Bone marrow (tissue), 2 donors: ENCODE measurements at places on chromosomes 7 and 10.
A peak's percentile ranks its signal among the peaks of the same experiment; 100 is the strongest.

- no peak for DNase-seq
Measured at GRCh38 chr7:158431941-158432347, 155.7 kb downstream of the PTPRN2 start.

- DNase-seq: peak; percentile 28
Measured at GRCh38 chr7:114081606-114082425, 163.0 kb upstream of the PPP1R3A start.

DNA sequence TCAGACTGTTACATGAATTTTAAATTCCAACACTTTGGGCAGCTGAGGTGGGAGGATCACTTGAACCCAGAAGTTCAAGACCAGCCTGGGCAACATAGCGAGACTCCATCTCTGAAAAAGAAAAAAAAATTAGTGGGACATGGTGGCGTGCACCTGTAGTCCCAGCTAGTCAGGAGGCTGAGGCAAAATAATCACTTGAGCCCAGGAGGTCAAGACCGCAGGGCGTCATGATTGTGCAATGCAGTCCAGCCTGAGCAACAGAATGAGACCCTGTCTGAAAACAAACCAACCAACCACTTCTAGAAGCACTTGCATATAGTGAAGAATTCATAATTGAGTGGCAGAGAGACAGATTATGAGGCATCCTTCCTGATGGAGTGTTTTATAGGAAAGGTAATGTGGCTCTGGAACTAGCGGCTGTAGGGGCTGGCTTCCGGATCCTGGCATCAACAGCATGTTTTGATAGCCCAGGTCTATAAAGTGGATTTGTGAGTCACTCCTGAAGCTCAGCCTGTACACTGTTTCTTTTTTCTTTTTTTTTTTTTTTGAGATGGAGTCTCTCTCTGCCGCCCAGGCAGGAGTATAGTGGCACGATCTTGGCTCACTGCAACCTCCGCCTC lies 40.3 kb upstream of the RSBN1L start:
- no peak for DNase-seq

- DNase-seq: no peak
Measured at GRCh38 chr10:2772816-2773631, 294.3 kb upstream of the PFKP start.

- DNase-seq: no peak
Measured at GRCh38 chr7:90288154-90288553, 33.0 kb downstream of the FAM237B start.

- no peak for DNase-seq
Measured at GRCh38 chr7:16015981-16016380, 329.5 kb upstream of the MEOX2 start.
